CD4-positive, alpha-beta T cell treated with Interleukin-1 beta for 1 hour (primary cell): ENCODE measurements at places on chromosomes 2 and 18.
A peak's percentile ranks its signal among the peaks of the same experiment; 100 is the strongest.

DNA sequence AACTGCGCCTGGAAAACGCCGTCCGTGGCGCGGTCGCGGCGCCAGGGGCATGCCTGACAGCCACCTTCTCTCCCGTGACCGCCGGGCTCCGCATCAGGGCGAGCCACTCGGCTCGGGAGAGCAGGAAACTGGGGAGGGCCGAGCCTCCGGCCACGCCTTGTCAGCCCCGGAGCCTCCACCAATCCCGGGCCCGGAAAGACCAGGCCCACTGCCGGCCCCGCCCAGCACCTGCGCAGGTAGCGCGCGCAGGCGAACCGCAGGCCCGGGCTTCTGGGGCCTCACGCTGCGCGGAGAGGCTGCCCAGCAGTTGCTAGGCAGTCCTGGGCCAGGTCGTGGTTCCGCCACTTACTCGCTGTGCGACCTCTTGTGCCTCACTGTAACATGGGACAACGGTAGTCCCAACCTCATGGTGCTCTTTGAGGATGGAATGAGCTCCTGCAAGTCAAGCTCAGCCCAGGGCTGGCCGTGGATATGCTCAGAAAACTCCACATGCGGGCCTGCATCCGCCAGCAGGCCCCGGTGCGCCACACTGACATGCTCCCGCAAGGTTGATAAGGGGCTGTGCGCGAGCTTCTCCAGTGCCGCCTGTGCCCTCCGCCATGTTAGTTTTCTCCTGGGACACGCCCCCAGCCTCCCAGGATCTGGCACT lies 97.1 kb downstream of the INHBB start:
- DNase-seq, result peak; percentile 1

DNA sequence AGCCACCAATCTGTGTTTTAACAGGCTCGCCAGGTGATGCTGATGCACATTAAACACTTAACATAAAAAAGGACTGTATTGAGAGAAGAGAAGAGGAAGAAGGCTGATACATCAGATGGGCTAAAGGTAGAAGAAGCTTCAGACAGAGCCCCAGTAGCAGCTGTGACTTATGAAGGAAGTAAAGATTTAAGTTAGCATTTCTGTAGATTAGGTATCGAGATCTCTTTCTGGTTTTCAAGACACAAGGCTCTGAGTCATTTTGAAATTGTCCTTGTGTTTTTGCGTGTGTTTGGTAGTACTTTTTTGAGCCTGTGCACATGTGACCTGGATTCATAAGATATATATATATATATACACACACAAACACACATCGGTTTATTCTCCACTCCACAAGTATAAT lies 40.6 kb upstream of the GCFC2 start:
- DNase-seq, result no peak

DNA sequence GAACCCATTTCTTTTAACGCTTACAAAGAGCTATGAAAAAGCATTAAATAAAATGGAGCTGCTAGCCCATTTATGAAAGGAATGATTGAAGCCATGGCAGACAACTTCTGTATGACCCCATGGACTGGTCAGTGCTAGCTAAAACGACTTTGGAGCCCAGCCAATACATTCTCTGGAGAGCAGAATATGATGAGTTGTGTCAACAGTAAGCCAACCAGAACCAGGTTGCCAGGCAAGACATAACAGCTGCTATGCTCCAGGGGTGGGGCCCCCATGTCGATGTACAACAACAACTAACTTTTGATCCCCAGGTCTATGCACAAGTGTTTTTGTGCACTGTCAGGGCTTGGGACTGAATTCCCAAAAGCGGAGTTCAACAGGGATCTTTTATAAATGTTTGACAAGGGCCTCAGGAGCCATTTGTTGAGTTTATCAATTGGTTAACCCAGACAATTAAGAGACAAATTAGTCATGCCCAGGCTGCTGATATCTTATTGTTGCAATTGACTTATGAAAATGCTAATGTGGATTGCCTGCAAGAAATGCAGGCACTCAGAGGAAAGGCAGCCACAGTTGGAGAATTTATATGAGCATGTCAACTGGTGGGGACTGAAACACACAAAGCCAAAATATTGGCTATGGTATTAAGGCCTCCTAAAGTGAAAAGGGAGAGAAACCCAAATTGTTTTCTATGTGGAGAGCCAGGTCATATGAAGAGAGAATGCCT lies 64.6 kb upstream of the MYO3B start:
- DNase-seq, result no peak

DNA sequence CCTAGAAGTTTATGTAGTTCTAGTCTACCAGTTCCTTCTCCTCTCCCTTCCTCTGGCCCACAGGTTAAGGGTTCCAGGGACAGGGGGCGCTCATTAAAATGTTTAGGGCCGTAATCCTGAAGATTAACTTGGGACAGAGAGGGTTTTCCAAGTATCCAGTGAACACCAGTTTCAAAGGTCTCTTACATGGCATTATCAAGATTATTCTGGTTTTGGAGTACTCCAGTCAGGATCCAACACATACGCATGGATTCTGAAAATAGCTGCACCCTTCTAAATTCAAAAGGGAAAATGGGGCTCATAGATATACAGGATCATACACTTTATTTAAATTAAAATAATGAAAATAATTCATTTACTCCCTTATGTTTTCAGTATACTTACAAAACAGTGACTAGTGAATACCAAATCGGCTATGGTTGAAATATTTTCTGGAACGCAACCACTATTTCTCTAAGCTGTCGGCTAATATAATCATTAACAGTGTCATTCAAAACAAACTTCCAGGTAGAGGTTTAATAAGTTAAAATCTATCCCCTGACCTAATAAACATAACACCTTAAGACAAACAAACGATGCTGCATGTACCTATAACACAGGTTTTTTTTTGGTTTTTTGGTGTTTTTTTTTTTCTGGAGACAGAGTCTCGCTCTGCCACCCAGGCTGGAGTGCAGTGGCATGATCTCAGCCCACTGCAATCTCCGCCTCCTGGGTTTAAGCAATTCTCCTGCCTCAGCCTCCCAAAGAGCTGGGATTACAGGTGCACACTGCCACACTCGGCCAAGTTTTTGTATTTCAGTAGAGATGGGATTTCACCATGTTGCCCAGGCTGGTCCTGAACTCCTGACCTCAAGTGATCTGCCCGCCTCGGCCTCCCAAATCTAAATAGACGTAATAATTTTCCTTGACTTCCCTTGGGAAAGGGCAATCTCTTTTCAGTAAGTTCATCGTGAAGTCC lies 44.7 kb downstream of the MGAT4A start:
- no peak for DNase-seq

GRCh38 chr18:6022845-6023244 lies 127.5 kb upstream of the TMEM200C start:
- DNase-seq, result no peak

DNA sequence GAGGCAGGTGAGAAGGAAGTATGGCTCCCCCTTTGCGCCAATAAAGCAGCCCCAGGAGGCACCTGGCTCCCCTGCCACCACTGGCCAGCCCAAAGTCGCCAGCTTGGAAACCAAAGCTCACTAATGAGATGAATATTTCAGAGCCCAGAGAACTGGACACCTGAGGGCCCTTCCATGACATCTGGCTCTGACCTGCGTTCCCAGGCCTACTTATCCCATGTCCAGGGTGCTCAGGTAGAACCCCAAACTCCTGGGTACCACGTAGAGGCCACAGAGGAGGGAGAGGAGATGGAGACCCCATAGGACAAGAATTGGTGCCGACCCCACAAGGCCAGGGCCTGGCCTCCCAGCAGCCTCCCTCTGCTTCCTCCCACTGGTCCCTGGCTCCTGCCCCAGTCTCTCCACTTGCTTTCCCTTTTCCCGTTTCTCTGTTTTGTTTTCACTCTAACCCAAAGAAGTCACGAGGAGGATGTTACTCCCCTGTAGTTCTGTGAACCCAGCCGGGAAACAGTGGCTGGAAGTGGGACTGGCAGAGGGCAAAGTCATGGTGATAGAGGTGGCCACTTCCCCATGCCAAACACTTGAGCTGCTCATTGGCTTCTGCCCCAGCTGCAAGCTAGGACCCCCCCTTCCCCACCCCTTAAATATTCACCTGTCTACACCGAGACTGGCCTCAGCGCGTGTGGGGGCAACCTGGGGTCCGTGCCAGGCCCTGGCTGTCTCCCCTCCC lies 820 bp downstream of the TMBIM1 start:
- no peak for DNase-seq

- no peak for DNase-seq
Measured at GRCh38 chr2:44933434-44933951, 8.0 kb upstream of the SIX3 start.

DNA sequence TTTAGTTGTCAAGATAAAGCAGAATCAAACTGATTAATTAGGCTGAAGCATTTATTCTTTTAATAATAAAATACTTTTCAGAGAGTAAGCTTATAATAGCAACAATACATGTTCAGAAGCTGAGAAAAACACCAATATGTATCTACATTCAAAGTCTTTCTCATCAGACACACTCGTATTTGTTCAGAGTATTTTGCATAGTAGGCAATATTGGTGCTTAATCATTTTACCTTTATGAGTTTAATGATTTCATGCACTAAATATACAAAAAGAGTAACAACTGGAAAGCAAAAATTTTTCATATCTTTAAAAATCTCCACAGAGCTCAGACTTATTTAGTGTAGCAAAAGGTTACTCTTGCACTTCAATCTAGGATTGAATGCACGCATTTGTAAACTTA lies 313.9 kb downstream of the ZEB2 start:
- no peak for DNase-seq

- DNase-seq, result no peak
Measured at GRCh38 chr2:23547725-23548124, 162.7 kb downstream of the KLHL29 start.

- DNase-seq, result no peak
Measured at GRCh38 chr2:46073540-46074046, 223.6 kb upstream of the EPAS1 start.

DNA sequence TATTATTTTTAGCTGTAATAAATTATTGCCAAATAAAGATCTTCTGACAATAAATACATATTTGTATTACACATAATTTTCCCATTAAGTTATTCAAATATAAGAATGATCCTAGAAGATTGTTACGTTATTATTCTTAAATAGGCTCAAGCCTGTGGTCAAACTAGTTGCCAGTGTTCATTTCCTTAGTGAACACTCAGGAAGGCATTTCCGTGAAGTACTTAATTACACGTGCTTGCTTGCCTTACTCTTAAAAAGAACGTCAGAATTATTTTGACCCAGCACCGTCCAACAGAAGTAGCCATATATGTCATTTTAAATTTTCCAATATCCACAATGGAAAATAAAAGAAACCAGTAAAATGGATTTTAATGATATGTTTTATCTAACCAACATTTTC lies 249.8 kb downstream of the TXNL1 start:
- no peak for DNase-seq

DNA sequence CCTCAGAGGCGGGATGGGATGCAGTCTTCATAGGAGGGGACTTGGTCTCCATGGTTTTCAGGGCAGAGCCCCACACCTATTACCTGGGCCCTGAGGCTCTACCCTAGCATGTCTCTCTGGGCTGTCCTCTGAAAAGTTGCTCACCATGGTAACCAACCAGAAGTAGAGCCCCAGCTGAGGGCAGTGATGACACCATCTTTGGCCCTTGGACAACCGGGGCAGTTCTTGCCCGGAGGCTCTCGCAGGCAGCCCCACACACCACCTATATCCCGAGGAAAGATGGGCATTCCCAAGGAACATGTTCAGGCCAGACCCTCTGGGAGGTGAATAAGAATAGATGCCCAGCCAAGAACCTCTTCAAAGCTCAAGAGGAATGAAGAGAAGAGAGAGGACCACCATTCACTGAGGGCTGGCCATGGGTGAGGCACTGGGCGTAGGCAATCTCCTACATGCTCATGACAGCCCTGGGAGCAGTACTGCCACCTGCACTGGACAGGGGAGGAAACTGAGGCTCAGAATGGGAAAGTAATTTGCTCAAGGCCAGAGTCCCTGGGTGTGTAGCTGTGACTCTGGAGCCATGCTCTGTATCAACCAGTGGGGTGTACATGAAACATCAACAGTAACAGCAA lies 72.5 kb downstream of the HS1BP3 start:
- DNase-seq, result no peak

DNA sequence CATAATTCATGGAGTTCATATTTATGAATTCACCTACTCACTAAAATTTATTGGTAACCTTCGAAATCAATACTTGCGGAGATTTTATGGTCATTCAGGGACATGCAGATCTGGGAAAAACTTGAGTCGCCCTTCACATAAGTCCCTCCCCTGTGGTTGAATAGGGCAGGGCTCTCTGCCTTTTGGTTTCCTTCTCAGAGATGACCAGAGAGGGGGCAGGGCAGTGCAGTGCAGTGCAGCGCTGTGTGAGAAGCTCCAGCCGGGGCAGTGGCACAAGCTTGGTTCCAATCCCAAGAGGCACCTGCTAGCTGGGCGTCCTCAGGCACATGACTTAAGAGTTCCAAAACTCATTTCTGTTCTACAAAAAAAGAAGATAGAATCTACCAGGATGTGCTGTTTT lies 274.4 kb upstream of the RAB6C start:
- no peak for DNase-seq

- no peak for DNase-seq
Measured at GRCh38 chr2:109486711-109487535, 126.8 kb downstream of the SEPTIN10 start.

- DNase-seq, result no peak
Measured at GRCh38 chr2:29226808-29227207, 111.6 kb downstream of the CLIP4 start.

DNA sequence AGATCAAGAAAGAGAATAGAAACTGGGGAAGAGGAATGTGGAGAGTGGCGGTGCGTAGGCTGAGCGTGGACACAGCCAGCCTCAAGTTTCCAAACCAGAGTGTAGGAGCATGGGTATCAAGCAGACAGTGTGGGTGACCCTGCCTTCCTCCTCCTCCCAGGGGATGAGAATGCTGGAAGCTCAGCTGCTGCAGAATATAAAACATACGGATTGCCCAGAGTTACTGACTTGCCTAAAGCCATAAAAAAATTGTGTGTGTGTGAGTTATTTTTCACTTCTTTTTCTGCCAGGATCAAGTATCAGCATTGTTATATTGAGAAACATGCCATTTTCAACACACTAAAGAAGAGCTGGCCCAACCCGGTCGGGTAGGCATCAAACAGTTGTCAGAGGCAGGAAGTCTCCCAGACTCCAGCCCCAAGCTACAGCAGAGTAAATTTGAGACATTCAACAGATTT lies 333.3 kb upstream of the ACVR2A start:
- no peak for DNase-seq

DNA sequence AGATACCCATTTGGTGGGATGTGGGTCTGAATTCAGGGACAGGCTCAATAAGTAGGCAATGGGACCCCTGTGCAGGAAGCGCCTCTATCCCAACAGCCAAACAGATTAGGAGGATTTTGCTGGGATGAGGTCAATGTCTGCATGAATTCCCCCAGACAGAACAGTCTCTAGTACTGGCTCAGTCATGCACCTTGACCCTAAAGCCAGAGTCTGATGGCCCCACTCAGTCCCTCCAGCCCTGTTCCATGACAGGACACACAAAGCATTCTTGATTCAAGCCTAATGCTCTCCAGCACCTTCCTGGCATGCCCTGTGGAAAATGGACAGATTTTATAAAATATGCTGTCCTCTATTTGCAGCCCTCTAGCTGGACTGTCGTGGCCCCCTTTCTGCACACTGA lies 49.8 kb upstream of the RAB6D start:
- DNase-seq, result no peak
